ENCODE measurements at places on chromosomes 4 and X.

DNA sequence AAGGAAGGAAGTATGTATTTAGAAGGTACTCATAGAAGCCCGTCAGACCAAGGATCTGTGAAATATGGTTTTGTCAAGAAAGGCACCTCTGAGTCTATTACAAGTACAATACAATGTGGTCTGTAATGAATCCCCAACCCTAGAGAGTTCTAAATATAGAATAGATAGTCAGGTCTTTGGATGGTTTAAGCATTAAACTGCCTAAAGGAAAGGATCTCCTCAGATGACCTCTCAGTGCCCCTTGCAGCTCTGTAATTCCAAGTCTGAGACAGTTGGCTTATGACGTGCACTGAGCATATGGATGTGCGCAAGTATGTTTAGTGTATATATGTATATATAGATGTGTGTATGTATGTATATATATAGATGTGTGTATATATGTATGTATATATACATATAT, 62.0 kb downstream of the CCSER1 start:
- no peak for DNase-seq

DNA sequence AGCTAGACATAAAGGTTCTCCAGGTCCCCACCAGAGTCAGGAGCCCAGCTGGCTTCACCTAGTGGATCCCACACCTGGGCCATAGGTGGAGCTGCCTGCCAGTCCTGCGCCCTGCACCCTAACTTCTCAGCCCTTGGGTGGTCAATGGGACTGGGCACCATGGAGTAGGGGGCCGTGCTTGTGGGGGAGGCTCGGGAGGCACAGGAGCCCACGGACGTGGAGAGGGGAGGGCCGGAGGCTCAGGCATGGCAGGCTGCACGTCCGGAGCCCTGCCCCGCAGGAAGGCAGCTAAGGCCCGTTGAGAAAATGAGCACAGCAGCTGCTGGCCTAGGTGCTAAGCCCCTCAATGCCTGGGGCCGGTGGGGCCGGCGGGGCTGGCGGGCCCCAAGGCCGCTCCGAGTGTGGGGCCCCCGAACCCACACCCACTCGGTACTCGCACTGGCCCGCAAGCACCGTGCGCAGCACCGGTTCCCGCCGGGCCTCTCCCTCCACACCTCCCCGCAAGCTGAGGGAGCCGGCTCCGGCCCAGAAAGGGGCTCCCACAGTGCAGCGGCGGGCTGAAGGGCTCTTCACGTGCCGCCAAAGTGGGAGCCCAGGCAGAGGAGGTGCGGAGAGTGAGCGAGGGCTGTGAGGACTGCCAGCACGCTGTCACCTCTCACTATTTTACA, 291.1 kb downstream of the KLHL4 start:
- no peak for DNase-seq

- no peak for DNase-seq
Observed at GRCh38 chr4:71254451-71255012, 84.3 kb upstream of the SLC4A4 start.

DNA sequence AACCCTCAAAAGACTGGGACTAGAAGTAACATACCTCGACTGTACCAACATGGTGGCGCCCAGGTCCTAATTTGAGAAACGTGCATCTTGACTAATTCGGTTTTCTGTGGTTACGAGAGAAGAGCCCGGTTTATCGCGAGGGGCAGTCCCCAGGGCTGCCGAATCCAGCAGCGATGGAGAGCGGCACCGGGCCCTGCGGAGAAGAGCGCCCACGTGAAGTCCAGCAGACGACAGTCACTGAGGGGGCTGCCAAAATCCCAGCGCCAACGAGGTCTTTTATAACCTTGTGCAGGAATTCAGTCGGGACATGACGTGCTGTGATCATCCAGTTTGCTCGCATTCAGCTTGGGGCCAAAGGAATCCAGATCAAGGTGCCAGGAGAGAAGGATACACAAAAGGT, 187.5 kb upstream of the SLITRK2 start:
- no peak for DNase-seq

- no peak for DNase-seq
Observed at GRCh38 chr4:175951794-175952193, 113.8 kb upstream of the WDR17 start.

GRCh38 chr4:76535603-76536372, 100.8 kb downstream of the SHROOM3 start:
- no peak for DNase-seq

DNA sequence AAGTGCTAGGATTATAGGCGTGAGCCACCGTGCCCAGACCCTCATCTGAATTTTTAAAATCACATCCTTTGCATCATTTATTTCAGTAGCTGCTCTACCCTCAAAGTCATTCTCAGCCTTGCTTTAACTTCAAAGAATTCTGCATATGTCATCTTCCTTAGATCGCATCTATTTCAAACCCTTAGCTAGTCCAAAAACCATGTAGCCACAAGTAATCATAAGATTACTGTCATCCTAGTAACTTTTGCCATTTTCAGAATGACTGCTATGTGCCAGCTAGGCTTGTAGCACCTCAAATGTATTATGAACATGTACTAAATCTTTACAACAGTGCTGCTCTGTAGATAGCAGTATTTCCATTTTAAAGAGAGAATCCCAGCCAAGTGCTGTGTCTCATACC, 45.5 kb upstream of the KLF3 start:
- no peak for DNase-seq
